ENCODE measurements at places on chromosomes 7 and 10.

DNA sequence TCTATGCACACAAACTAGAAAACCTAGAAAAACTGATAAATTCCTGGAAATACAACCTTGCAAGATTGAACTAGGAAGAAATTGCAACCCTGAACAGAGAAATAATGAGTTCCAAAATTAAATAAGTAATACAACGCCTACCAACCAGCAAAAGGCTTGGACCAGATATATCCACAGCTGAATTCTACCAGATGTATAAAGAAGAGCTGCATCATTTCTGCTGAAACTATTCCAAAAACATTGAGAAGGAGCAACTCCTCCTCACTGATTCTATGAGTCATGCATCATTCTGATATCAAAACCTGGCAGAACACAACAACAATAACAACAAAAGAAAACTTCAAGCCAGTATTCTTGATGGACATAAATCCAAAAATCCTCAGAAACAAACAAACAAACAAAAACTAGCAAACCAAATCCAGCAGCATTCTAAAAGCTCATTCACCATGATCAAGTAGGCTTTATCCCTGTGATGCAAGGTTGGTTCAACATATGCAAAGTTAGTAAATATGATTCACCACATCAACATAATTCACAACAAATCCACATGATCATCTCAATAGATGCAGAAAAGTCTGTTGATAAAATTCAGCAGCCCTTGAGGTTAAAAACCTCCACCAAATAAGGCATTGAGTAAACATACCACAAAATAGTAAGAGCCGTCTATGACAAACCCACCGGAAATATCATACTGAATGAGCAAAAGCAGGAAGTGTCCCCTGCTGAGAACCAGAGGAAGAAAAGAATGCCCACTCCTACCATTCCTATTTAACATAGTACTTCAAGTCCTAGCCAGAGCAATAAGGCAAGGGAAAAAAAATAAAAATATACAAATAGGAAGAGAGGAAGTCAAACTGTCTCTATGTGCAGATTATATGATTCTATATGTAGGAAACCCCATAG, 98.2 kb downstream of the PCDH15 start:
- no peak for DNase-seq

GRCh38 chr7:32273297-32273696, 203.1 kb upstream of the PDE1C start:
- DNase-seq = no peak

GRCh38 chr7:149860821-149861727, 12.7 kb upstream of the ATP6V0E2 start:
- DNase-seq = no peak

- no peak for DNase-seq
These were observed 192.4 kb downstream of the BAMBI start for GRCh38 chr10:28869606-28870201.

- DNase-seq = peak; percentile 20
These were observed at the start of gene USP54 for GRCh38 chr10:73590881-73591799. Gene USP54, minus strand, starts transcription at chr10:73591342. Its CDS starts 15,684 bp downstream, at chr10:73575658.

DNA sequence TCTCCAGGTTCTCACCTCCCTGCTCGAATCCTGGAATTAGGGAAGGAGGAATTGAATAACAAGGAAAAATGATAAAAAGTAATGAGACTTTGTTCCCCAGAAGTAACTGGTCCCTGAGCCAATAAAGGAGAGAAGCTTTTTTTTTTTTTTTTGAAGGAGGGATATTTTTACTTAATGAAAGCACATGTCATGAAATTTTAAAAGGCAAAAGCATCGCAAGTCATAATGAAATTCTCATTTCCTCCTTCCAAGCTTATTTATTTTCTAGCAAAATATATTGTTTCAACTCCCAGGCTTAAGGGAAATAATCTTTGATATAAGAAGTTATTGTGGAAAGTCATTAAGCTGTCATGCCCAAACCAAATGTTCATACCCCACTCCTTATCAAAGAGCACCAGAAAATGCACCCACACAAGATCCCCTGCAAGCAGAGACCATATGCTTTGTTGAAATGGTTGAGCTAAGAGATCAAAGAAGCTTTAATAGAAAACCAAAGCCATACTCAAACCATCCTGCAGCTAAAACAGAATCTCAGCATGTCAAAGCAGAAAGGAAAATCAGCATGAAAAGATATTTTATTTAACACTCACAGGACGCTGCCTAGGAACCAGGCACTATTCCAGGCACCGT, 16.7 kb upstream of the ABCC2 start:
- DNase-seq = no peak

DNA sequence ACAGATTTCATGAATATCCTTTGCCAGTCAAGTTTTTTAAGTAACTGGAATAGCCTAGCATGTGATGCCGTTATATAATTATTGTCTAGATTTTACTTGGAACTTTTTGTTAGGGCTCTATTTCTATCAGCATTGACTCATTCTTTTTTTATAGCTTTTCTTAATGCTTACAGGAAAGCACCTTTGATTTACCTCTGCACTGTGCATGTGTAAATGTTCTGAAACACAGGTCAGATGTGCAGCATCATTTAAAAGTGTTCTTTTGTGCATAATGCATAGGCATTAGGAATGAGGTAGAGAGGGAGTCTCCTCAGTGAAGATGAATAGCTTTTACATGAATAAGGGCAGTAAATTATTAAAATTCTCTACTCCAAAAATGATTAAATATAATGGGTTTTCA, 669.3 kb upstream of the MBL2 start:
- DNase-seq = no peak

GRCh38 chr10:7855205-7855604, 36.9 kb downstream of the TAF3 start:
- no peak for DNase-seq

- DNase-seq = no peak
These were observed 35.2 kb upstream of the KLF6 start for GRCh38 chr10:3820255-3820654.

- DNase-seq = no peak
These were observed 357.0 kb downstream of the THSD7A start for GRCh38 chr7:11474902-11475585.

DNA sequence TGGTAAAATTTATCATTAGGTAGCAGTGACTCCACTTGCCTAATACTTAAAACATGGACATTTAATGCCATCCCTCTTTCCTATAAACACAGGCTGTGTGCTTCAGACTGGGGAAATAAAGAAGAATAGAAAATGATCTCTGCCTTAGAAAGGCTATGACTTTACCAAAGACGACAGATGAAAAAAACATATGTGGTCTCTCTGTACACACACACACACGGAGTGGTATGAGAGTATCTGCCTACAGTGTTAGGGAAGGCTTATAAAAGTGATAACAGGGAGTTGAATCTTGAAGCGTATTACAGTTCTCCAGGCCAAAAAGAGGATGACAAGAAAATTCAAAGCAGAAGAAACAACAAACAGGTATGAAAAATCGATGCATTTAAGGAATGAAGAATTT, 38.2 kb downstream of the MINDY3 start:
- no peak for DNase-seq

All from fibroblast of skin of left quadriceps (primary cell).